Left ventricle myocardium inferior (tissue), 1 donor: ENCODE measurements at places on chromosomes 5 and 9. TPM values are rescaled to one million over a fixed set of nuclear protein-coding genes. Genes with fewer than 3 reads are reported as not detected.

DNA sequence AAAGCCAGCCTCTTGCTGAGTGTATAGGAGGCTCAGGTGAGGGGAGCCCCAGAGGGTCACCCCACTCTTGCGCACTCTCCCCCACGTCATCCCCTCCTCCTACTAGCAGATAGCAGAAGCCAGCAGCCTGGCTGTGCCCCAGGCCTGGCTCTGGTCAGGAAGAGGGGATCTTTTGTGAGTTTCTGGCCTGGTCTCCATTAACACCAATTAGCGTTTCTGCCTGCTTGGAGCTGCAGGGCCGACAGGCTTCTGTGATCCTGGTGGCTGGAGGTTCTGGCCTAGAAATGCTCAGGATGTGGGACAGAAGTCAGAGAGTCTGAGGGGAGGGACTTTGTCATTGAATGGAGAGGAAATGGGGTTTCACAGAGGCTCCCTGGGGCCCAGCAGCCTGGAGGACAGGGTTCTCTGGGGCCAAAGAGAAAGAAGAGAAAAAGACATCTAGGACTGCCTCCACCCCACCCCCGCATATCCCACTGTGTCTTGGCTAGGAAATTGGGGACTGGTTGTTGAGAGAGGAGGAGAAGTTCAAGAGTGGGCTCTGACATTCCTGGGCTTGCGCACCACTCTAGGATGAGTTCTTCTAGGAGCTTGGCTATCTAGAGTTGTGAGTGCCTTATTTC lies 47.5 kb upstream of the ARAP3 start:
- no peak for DNase-seq

DNA sequence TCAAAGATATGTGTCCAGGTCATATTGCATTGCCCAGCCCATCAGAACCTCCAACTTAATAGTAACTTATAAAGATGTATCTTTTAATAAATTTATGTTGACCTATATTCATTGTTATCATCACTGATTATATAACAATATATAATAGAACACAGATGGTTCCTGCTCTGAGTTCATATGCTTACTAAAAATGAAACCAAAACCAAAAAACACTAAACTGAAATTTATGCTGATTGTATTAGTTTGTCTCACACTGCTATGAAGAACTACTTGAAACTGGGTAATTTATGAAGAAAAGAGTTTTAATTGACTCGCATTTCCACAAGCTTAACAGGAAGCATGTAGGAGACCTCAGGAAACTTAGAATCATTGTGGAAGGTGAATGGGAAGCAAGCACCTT lies 462.5 kb upstream of the TYRP1 start:
- no peak for DNase-seq

GRCh38 chr5:16457451-16457850 lies 8.1 kb downstream of the ZNF622 start:
- DNase-seq = no peak

GRCh38 chr5:68114378-68115040 lies 101.0 kb upstream of the PIK3R1 start:
- no peak for DNase-seq

- DNase-seq = no peak
Measured at GRCh38 chr5:137710086-137710485, 25.8 kb downstream of the KLHL3 start.

- DNase-seq = no peak
Measured at GRCh38 chr5:156971415-156971814, 8.4 kb upstream of the TIMD4 start.

GRCh38 chr5:67373518-67373917 lies 176.9 kb upstream of the CD180 start:
- no peak for DNase-seq

- no peak for DNase-seq
Measured at GRCh38 chr9:109781086-109781485, 1.1 kb downstream of the PALM2AKAP2 start.

- DNase-seq = no peak
Measured at GRCh38 chr9:85483208-85483607, 258.5 kb downstream of the AGTPBP1 start.

DNA sequence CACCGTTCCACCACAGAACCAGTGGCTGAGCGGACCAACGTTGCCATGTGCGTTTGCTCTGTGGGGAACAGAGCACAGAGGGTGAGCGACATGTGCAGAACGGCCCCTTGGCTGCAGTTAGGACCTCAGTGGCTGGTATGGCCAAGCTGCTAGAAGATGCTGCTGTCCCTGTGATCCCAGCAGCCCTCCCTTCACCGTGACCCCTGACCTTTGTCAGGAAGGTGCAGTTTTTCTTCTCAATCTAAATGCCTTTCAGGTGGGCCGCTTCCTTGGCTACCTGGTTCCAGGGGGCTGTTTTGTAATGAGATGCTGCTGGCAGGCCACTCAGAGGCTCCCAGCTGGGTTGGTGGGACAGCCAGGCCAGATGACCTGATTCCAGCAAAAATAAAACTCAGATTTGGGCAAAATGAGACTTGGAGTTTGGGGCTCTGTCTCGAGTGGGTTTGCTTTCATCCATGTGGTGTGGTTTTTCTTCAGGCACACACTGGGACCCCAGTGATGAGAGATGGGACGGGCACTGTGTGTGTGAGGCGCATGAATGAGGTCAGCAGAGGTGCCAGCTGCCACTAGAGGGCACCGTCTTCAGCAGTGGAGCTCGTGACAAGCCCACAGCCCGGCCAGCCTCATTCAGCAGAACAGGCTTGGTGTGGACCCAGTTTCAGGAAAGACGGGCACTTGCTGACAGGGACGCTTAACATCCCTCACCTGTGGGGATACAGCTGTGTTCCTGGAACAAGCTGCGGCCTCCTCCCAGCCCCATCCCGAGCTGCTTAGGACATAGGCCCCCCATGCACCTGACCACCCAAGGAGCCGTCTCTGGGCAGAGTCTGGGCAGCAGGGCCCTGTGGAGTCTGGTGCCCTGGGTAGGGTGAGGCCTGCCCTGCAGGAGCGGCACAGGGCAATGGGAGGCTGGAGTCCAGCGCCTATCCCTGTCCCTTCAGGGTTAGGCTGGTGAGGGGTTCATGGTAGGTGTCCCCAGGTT lies 4.1 kb downstream of the MRPS2 start:
- DNase-seq = peak; percentile 46

DNA sequence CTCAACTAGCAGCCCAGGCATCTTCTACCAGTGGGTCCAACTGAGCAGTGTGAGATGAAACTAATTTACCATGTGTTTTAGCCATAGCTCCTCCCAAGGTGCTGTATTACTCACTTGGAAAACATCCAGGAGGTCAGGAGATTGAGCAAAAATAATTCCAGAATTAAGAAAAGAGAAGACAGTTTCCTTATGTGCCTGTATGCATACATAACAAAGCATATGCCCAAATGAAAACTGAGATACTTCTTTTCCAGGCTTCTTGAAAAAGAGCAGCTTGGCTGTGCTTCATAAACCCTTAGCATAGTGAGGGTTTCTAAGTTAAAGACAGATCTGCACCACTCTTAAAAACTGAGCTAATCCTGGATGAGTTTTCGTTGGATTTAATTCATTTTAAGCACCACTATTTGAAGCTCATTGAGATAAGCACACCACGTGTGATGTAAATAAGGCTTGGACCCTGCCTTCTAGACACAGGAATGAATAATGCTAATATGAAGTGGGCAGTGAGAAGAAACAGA lies 119.4 kb downstream of the ADAMTS12 start:
- DNase-seq = no peak

- DNase-seq = peak; percentile 66
Measured at GRCh38 chr5:159877894-159878448, 38.3 kb upstream of the ADRA1B start.

Gene FAM151B
- total RNA-seq = 0.91 TPM

Gene GLRX
- 139 TPM for total RNA-seq

Gene NTNG2
- 1.9 TPM for total RNA-seq

Gene ADAM19
- total RNA-seq = 17.7 TPM

Gene PLEKHG4B
- not detected for total RNA-seq

Gene TRAF1
- 2.6 TPM for total RNA-seq

Gene NUTM2F
- total RNA-seq = not detected
